Small intestine (tissue), 16 donors: ENCODE measurements at places on chromosomes 6 and 20.

DNA sequence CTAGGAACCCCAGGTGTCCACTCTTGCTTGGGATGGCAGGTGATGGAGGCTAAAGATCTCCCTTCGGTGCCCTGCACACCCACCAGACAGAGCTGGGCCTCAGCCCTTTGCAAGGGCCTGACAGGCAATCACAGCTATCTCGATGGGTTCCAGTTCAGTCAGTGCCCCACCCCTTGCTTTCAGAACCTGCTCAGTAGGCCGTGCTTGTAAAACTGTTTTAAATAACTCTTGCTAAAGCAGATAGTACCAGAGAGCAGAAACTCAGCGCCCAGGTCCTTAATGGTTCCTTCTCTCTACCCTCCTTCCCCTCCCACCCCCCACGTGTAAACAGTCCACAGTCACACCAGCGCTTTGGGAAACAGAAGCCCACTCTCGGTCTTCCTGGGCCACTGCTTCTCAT lies 39.2 kb downstream of the C6orf132 start:
- peak; percentile 66 for DNase-seq

DNA sequence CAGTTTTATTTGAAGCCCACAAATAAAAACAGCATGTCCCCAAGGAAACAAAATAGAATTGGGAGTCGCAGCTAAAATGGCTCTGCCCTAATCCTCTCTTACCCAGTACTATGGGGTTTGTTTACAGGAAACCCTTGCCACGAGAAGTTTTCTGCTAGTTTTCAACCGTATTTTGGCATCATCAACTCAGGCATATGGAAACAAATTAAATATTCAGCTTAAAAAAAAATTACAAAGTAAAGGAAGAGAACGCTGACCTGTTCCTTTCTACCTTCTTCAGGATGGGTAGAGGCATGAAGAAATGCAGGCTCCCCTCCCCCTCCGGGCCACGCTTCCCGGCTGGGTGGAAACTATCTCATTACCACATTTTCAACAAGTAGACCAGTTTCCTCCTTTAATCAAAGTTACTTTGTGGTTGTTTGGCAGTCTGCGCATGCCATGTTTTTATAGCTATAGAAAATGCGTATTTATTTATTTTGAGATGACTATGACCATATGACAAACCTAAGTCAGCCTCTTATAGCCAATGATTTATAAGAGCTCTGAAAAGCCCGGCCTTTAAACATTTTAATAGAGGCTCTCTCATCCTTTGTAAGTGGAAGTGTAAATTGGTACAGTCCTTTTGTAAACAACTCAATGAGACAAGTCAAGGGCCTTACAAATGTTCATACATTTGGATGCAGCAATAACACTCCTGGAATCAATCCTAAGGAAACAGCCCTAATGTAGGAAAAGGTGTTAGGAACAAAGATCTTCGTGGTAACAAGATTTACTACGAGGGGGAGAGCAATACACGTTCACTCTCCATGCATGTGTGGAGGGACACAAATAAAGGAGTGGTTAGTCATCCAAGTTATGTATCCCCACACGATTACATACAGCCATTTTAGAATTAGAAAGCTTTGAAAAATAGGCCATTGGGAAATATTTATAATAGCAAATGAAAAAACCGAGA lies 16.1 kb upstream of the ZNF217 start:
- no peak for DNase-seq

DNA sequence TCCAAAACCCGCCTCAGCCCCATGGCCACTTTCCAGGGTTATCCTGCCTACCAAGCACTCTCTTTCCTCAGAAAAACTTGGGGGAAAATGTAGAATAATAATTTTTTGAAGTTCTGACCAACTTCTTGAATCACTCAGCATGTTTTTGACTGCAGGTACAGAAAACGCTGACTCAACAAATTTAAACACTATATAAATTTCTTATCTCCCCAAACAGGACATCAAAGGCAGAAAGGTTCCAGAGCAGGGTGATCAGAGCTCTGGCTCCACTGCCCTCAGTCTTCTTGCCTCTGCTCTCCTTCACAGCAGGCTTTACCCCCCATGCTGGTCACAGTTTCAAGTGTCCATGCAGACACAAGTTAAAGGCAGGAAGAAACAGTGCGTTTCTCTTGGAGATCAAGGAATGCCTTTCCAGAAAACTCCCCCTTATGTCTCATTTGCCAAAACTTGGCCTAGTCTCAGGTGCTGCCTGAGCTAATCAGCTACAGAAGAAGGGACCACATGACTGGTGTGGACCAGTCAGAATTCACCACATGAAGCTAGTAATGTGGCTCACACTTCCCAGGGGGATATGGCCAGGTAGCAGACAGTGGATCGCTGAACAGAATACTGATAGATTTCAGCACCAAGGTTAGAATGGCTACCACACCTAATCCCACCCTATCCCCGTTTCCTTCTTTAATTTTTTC lies 24.4 kb upstream of the SLC17A3 start:
- no peak for DNase-seq

DNA sequence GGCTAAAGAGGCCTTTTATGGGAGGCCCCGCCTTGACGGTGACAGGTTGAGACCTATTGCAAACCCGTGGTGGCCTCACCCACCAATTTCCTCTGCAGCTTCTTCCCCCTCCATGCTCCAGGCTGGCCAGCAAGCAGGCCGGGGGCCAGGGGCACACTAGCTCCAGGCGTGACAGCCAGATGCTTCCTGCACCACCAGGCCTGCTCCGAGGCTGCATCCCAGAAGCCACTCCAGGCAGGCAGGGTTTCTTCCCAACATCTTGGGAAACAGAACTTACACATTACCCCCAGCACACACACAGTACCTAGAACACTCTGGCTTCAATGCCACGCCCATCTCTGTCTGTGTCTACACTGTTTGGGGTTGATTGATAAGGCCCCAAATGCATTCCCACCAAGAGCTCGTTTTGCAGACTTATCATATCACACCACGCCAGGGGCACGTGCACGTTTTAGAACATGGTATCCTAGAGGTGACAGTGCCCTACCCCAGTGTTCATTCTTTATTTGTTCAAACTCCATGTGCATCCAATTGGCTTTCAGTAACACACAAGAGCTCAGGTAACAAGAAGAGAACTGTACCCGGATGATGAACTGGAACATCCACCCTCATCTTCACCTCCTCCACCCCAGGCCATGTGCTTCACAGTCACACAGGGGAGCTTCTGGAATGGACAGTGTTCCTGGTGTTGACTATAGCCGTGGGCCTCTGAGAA lies 221.4 kb upstream of the RREB1 start:
- peak; percentile 30 for DNase-seq

GRCh38 chr20:55953201-55953600 lies 52.1 kb downstream of the CBLN4 start:
- DNase-seq: no peak

DNA sequence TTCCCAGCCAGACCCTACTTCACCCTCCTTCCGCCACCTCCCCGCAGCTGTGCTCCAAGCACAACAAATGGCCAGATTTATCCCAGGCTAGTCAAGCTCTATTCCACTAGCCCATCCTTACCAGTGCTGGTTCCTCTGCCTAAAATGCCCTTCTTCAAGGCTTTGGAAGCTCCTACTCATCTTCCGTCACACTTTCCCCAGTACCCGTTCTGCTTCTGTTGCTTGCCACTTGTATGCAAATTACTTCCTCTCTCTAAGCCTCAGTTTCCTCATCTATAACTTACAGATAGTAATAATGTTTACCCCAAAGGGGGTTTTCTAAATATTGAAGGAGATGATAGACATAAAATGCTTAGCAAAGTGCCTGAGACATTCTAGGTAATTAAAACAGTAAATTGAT lies 193.1 kb downstream of the MAFB start:
- no peak for DNase-seq

DNA sequence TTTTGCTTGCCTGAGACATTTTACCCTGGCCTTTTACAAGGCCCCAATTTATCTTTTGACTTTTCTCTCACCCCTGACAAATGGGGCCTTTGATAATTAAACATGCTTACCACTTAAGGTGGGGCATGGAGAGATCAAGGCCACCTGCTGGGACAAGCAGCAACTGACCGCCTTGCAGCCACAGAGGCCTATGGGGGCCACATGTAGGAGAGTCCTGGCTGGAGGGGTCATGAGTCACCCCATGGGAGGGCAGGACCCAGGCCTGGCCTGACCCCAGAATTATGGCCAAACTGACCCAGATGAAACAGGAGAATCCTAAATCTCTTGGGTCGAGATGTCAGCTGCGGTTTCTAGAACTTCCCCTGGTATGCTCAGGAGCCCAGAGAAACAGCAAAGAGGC lies 8.5 kb upstream of the OCSTAMP start:
- DNase-seq: no peak

DNA sequence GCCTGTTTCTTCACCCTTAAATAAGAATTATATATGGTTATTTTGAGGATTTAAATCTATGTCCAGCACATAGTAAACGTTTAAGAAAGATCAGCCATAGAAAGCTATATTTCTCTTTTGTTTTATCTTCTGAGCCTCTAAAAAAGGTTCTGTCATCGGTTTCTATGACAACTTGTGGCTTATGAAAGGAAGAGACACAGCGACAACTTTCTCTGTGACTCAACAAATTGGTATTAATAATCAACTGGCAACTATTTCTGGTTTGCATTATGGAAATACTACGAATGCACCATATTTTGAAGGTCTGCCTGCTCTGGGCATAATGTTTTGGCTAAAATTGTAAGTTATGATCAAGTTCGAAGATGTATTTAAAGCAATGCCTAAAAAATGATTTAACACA lies 751.0 kb downstream of the CD109 start:
- DNase-seq: no peak

DNA sequence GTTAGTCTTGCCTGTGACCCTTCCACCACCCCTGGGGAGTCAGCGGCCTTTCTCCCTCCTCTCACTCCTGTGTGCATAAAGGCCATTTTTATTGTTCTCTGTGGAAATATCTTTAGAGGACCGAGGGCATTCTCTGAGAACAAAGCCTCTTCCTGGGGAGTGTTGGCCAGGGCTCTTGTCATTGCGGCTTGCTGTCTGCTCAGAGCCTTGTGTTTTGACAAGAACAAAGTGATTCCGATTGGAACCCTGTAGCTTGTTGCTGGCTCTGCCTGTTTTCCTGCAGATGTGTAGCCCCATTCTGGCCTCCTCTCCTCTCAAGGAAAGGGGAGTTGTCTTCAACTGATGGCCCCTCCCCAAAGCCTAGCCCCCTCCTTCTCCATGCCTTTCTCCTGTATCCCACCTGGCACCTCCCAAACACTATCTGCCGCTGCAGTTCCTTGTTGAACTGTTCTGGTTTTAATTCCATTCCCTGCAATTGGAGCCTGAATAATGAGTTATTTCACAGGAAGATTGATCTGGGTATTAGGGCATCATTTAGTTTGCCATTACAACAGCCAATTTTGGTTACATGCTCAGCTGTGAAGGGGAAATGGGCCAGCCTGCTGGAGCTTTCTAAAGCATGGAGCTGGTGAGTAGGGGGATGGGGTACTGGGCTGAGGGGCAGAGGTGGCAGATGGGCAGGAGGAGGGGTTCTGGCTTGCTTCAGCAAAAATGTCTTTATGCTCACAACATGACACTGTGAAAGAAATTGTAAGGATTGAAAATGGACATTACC lies 252.5 kb downstream of the LRFN2 start:
- DNase-seq: no peak

DNA sequence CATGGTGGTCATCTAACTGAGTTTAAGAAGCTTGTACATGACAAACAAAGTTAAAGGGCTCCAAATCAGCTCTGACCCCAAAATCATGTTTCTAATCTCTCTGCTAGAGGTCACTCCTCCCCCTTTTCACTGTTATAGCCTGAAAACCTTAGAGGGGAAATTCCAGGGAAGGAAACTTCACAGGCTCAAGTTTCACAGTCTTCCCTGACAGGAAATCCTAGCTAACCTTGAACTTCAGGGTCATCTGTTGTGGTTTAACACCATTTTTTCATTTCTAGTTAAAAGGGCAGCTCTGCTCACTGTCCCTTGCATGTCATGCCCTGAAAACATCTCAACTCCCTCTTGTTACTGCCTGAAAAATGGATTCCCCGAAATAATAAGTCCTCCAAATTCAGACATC lies 104.4 kb upstream of the BMP2 start:
- no peak for DNase-seq

DNA sequence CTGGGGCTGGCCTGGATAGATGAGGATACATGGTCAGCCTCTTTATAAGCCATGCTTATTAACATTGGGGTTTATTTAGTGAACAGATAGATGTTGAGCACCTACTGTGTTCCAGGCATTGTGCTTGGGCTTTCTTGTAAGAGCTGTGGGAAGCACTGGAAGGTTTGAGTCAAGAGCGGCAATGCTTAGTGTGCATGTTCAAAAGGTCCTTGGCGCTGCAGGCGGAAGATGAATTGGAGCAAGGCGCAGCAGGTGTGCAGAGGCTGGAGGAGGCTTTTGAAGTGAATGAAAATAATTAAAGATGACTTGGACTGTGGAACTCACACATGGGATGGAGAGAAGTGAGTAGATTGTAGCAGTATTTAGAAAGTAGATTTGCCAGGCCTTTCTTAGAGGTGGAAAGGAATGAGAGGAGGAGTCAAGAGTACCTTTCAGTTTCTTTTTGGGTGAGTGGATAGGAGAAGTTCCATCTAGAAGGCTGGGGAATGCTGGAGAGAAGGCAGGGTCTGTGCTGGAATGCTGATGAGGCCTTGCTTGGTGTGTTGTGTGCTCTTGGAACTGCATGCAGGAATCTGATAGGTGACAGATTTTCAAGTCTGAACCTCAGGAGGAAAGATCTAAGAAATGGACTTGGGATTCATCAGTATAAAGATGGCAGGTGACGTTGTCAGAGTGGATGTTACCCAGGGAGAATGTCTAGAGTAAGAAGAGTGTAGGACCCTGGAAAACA lies 26.4 kb downstream of the SNX9 start:
- peak; percentile 41 for DNase-seq

- DNase-seq: peak; percentile 35
These were observed 283.9 kb downstream of the TBC1D7 start for GRCh38 chr6:13044390-13044789.

DNA sequence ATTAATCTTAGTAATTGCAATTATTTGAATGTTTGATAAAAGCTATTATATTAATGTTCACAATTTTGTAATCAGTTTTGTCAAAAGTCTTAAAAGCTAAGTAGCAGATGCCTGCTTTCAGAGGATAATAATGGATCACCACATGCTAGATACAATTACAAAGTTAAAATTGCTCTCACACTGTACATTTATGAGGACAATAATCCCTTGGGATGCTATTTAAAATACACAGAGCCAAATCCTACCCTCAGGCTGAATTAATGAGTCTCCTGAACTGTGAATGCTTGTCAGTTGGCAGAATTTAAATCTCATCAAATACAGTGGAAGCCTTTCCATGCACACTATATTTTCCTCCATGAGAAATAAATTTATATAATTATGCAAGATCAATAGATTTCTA lies 153.3 kb upstream of the SYNCRIP start:
- DNase-seq: no peak

GRCh38 chr6:15577550-15578171 lies 85.2 kb downstream of the DTNBP1 start:
- DNase-seq: no peak
